ENCODE measurements at places on chromosomes 12 and 14.

- DNase-seq = no peak
These were observed 1.4 kb upstream of the ABCD2 start for GRCh38 chr12:39620659-39621658.

GRCh38 chr12:104695453-104696148 is 238.9 kb downstream of the CHST11 start:
- no peak for DNase-seq

GRCh38 chr12:129494766-129495165 is 409.1 kb downstream of the TMEM132D start:
- no peak for DNase-seq

DNA sequence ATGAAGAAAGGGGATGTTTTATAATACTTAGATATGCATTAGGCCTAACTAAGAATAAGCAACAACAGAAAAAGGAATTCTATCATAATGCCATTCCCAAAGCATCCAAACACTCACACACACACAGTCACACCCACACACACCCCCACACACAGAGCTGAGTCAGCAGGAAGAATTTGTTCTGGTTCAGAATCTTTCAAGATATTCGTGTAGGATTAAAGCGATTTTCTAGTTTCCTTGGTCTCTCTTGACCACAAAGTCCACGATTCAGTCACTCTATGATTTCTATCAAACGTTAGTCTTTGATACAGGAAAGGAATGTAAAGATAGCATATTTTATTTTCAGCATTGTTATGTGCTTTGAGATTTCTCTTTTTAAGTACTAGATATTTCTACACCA is 382.6 kb upstream of the DCN start:
- no peak for DNase-seq

DNA sequence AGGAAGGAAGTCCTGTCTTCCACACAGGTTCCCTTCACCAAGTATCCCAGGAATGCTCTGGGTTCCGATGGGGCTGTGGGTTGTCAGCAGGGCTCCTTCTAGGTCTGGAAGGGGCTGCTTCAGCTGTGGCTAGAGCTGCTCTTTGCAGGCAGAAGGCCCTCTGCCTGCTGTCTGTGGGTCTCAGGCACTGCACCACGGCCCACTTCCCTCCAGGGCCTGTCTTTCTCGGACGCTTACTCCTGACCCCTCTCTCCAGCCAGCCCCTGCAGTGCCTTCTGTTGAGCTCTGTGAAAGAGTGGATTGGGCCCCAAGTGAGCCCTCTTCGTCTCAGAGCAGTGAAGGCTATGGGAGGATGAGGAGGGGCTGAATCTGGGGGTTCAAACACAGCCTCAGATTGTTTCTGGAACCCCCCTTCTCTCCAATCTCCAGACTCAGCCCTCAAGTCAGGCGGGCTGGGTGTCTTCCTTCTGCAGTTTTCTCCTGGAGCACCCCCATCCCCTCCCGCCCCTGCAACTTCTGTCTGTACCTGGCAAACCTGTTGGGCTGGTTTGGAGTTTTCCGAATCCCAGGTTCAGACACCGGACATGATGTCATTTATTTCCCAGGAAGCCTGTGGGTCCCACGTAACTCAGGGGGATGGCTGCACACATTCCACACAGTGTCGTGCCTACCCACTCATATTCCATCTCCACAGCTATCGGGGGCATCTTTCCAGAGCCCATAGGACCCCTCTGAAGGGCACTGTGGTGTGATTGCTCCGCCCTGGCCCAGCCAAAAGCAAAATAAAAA is 24.9 kb upstream of the SPPL3 start:
- DNase-seq = no peak

DNA sequence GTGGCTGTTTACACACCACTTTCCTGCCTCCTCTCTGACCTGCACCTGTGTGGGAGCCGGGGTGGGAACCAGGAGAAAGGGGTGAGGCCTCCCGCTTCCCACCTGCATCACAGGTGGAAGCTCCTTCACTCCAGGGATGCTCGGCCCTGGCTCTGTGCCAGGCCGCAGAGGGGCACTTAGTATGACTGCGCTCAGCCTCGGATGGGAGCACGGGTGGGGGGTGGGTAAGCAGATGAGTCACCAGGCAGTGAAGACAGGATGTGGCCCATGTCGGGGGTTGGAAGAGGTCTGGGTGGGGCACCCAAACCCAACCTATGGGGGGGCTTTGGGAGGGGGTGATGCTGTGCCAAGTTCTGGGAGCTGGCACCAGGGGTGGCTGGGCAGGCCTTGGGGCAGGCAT is 7.4 kb upstream of the CYP46A1 start:
- DNase-seq = no peak

DNA sequence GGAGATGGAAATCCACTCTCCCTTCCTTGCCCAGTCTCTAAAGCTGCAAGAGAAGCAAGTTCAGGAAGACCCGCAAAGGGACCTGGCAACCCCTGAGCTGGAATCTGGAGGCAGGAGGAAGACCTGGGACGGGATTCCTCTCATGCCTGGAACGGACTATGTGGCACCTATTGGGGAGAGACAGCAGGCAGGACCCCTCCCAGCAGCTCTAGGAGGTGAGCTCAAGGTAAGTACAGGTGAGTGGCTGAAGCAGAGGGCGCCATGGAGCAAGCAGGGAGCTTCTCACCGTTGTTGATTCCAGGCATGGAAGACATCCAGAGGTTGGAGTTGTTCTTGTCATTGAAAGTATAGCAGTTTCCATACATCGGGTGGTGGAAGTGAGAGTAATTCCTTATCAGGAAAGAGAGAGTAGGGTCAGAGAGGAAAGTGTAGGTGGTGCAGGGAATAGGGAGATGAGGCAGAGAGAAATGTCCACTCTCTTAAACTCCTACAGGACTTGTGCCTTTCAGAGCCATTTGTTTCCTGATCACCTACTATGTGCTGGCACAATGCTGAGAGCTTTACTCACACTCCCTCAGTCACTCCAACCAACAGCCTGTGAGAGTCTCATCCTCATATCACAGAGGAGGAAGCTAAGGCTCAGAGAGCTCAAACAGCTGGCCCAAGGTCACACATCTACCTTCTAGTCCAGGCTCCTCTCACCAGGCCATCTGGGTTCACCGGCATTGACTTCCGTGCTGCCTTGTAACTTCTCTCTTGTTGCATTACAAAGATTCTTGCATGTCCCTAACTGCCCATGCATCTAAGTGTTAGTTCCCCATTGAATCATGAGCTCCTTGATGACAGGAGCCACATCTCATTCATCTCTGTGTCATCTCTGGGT is 13.9 kb upstream of the TNFRSF1A start:
- no peak for DNase-seq

DNA sequence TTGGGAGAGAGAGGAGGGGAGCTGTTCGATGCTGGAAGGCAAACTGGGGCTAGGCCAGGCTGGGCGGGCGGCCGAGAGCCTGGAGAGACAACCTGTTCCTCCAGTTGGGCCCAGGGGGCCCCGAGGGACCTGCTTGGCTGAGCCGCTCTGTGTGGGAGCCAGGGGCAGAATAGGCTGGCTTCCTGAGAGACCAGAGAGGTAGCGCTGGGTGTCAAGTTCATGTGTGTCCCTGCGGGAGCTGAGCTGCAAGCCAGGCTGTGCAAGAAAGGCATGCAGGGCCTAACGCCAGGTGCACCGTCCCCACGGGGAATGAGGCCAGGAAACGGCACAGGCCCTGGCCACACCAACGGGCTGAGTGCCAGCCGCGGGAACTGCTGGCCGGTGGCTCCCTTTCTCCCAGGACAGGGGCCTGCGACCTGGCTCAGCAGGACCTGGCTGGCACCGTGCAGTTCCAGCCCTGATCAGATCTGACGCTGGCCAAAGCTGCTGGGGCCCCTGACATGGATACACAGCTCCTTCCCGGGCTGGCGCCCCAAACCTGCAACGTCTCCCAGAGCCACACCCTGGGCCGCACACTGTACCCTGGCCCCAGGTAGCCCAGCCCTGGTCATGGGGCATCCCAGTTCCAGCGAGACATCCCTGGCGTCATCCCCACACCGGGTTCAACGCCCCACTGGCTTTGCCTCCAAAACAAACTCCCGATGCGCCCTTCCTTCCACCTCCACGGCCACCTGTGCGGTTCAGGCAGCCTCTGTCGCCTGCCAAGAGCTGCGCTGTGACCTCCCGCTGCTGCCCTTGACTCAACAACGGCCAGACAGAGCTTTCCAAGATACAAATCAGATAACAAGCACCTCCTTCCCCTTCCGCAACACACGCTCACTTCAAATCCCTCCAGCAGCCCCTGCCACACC is 65.0 kb downstream of the RFLNA start:
- no peak for DNase-seq

DNA sequence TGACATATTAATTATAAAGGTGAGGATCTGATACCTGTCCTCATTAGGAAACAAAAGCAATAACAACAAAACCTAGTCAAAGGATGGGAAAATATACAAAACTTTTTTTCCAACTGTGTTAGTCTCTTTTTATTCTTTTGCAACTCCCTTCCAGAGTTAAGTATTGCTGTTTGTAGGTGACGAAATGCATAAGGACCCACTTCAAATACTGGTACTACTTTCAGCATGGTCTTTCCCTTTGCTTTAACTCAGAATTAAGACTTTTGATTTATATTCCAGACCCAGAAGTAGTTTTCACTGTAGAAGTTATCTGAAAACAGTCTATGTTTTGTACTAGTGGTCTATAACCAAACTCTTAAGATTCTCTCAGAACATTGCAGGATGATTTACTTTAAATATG is 34.1 kb upstream of the ABCC9 start:
- no peak for DNase-seq

DNA sequence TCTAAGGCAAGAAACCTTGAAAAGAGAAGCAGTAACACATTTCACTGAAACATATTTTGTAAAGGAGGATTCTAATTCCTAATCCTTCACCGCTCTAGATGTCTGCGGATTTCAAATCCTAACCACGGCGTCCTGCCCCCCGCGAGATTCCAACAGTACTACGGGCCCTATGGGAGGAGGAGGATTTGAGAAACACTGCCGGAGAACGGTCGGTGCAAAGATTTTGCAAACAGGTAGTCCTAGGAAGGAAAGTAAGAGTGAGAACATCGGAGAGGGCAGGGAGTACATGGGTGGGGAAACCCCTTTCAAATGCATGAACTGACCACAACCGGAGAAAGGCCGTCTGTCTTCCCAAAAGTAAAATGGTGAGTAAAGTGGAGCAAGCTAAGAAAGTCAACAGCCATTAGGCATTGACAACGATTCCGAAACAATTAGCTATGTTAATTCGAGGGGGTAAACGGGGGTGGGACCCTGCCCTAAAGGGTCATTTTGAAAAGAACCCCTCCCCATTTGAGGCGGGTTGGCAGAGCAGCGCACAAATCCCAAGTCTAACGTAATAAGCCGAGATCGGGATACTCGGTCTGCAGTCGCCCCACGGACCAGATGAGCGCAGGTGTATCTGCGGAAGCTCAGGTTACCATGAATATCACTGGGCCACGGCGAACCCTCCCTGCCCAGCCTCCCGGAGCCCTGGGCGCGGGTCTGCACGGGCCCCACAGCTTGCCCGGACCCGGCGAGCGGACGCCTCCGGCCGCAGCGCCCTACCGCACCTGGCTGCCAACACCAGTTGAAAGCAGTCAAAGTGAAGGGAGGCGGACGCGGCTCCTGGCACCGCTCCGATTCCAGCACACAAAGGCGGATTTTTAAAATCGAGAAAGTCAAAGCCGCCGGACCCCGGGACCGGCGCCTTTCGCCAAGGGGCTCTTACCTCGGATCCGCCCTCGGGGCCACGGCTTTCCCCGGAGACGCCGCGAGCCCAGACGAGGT is 662 bp downstream of the EPS8 start:
- DNase-seq = no peak

GRCh38 chr14:21614240-21614639 is 20.5 kb downstream of the OR10G2 start:
- DNase-seq = no peak

GRCh38 chr14:103094406-103095209 is at the start of gene EXOC3L4:
TSS of gene EXOC3L4 (plus strand) at chr14:103094725. CDS start at chr14:103100220, 5,495 bp downstream.
- no peak for DNase-seq

- no peak for DNase-seq
These were observed 242.1 kb upstream of the NOS1 start for GRCh38 chr12:117603316-117604113.

DNA sequence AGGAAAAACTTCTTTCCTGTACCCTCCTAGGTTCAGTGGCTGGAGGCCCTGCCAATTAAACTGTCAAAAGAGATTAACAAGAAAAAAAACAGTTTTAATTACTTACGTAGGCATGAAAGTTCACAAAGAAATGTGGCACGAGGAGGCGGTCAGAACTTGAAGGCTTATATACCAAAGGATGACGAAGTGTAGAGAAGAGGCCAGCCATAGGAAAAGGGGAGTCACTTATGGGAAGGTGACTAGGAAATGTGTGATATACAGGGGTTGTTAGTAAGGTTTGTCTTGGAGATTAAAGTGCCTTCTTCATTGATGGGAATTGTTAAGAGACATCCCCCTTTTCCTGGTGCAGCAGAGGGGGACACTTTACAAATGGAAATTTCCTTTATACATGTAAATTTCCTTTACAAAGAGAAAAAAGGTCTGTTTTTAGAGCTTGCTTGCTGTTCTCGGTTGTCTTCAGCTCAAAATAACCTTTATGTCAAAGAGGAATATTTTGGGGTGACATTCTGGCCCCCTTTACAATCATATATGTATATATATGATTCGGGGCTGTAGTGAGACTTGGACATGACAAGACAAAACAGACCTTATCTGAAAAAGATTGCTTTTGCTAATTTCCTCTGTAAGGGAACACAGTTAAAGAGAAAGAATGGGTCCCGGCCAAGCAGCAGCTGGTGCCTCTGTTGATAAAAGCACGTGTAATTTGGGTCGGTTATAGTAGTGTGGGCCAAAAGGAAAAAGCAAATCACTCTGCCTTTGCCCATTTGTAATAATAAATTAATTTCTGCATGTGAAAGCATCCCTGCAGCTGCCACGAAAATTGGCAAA is 38.6 kb downstream of the SYNE2 start:
- DNase-seq = no peak

DNA sequence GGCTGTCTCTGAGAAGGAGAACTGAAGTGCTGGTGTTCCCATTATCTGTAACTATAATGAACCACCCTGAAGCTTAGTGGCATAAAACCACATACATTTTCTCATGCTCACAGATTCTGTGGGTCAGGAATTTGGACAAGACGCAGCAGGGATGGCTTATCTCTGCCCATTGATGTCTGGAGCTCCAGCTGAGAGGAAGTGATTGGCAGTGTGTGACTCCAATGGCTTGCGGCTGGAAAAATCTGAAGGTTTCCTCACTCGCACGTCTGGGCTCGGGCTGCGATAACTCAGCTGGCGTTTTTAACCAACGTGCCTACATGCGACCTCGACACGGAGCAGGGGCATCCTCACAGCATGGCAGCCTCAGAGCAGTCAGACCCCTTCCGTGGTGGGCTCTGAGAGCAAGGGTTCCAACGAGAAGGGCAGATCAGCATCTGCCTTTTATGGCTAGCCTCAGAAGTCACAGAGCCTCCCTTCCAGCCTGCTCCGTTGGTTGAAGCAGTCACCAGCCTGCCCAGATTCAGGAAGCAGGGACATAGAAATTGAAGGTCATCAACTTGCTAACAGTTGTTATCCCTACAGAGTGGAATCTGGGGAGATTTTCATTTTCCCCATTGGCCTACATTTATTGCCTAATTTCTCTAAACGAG is 143.3 kb upstream of the BCL2L14 start:
- DNase-seq = no peak

GRCh38 chr12:6548966-6549683 is 6.7 kb downstream of the IFFO1 start:
- no peak for DNase-seq
